ENCODE measurements at places on chromosomes 4 and X.

DNA sequence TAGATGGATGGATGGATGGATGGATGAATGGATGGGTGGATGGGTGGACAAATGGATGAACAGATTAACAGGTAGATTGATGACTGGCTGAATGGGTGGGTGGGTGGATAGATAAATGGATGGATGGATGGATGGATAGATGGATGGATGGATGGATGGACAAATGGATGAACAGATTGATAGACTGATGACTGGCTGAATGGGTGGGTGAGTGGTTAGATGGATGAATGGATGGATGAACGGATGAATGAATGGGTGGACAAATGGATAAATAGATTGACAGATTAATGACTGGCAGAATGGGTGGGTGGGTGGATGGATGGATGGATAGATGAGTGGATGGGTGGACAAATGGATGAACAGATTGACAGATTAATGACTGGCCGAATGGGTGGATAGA lies 13.6 kb upstream of the AKAP17A start:
- no peak for DNase-seq

GRCh38 chr4:153486281-153487151 lies 20.4 kb downstream of the TMEM131L start:
- peak; percentile 77 for DNase-seq

GRCh38 chr4:168674077-168674747 lies 177.4 kb downstream of the PALLD start:
- DNase-seq: no peak

- no peak for DNase-seq
Measured at GRCh38 chrX:99603091-99603814, 806.8 kb downstream of the PCDH19 start.

- no peak for DNase-seq
Measured at GRCh38 chr4:95059663-95060062, 301.9 kb downstream of the BMPR1B start.

DNA sequence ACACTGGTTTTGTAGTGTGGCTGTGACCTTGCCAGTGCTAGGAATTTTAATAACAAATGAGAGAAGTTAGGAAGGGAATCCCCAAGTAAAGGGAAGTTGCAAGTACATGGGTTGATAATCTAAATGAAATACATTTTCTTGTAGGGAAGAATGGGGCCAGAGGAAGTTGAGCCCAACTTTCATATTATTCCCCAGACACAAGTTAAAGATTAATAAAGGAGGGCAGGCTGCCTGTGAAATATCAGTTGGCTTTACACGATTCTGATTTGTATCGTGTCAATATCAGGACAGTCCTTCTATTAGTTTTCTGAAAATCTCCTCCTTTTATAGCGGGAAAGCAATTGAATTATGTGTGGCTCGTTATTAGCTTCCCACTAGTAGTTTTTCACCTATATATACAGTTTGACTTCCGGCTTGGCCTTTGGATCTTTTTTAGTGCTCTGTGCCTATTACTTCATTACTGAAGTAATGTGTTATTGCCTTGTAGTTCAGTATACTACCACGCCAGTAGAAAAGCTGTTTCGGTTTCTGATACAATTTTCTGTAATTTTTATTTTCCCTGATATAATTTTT lies 1.7 kb downstream of the PDLIM5 start:
- DNase-seq: no peak

DNA sequence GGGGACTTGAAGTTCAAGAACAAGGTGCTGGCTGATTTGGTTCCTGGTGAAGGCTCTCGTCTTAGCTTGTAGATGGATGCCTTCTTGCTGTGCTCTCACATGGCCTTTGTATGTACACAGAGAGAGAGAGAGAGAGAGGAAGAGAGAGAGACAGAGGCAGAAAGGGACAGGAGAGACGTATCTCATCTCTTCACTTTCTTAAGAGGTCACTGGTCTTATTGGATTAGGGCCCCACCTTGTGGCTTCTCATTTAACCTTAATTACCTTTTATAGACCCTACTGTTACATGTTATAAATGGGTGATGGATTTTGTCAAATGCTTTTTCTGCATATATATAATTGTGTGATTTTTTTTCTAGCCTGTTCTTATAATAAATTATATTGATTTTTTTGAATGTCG lies 1444.2 kb downstream of the ADGRL3 start:
- peak; percentile 12 for DNase-seq

- no peak for DNase-seq
Measured at GRCh38 chrX:42127563-42127962, 204.2 kb upstream of the CASK start.

- peak; percentile 64 for DNase-seq
Measured at GRCh38 chrX:70262952-70263567, 3.1 kb upstream of the P2RY4 start.

DNA sequence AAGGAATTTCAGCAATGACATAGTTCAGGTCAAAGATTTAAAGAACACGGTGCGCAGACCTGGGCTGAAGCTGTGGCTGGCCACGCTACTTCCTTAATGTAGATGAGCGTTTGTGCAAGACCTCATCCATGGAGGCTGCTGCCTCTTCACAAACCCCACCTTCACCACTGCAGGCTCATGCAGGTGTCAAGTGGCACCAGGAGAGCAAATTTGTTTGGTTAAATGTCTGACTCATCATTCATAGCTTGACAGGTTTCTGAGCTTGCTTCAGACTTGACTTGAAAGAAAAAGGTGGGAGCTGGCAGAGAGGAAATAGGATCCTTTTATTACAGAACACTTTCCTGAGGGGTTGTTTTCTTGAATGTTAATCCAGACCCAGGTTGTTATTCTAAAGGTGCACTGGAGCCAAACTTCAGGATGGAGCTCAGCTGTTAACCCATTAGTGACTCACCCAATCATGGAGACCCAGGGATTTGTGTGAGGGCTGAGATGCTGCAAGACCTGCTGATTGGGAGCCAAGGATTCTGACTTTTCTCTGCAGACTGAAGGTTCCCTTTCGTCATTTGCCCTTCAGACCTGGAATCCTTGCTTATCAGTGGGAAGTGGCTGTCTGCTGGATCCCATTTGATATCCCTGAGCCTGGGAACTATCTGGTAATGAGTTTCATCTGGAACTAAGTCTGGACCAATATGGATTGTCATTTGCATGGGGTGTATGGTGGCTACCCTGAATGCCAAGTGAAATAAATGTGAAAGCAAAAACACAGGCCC lies 315.3 kb downstream of the PTTG2 start:
- DNase-seq: no peak

DNA sequence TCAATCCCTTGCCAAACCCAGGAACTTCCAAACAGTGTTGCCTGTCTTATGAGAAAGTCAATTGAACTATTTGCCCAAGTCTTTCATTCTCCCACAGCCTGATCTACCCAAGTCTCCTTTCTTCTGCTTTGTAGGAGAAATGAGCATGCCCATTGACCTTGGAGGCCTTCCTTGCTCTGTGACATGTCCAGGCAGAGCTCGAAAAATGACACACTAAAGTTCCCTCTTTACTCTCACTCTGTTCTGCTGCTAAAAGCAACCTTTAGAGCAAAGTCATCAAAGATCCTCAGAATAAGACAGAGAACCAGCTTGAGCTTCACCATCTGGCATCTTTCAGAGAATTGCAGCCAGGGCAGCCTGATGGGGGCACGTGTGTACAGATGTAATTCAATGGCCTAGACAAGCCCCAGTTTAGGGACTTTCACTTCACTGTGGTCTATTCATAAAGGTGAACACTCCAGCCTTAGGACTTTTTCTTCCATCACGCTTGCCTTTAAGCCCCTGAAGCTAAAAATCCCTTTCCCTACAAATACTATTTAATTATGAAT lies 136.4 kb downstream of the AMELX start:
- no peak for DNase-seq

DNA sequence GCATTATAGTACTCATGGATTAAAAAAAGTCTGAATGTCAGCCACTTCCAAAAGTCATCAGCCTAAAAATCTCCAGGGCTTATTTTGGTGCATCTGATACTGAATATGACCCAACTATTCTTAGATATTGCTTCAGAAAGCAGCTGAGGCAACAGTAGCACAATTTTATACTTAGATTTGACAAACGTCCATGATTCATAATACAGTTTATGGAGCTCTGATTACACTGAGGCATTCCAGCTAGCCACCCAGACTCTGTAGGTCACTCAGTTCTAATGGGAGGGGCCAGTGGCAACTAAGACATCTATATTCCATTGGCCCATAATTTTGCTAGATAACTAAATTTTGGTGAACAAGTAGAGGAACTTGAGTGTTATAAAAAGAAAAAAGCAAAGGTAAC lies 10.3 kb downstream of the SPATA4 start:
- DNase-seq: no peak

GRCh38 chrX:3351276-3351675 lies 4.8 kb upstream of the MXRA5 start:
- DNase-seq: no peak

GRCh38 chrX:113759422-113759821 lies 824.5 kb upstream of the HTR2C start:
- DNase-seq: no peak

DNA sequence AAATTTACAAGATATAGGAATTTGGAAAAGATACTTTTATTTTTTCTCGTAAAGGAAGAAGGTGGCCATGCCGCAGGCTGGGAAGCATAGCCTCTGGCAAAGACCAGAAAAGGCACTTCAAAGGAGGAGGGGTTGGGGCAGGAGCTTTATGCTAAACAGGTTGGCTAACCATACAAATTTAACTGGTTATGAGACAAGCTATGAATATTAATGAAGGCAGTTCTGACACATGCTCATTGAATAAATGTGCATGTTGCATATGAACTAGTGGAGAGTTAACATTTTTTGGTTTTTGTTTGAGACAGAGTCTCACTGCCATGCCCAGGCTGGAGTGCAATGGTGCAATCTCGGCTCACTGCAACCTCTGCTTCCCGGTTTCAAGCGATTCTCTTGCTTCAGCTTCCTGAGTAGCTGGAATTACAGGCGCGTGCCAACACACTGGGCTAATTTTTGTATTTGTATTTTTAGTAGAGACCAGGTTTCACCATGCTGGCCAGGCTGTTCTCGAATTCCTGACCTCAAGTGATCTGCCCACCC lies 36.5 kb downstream of the GALNTL6 start:
- no peak for DNase-seq

DNA sequence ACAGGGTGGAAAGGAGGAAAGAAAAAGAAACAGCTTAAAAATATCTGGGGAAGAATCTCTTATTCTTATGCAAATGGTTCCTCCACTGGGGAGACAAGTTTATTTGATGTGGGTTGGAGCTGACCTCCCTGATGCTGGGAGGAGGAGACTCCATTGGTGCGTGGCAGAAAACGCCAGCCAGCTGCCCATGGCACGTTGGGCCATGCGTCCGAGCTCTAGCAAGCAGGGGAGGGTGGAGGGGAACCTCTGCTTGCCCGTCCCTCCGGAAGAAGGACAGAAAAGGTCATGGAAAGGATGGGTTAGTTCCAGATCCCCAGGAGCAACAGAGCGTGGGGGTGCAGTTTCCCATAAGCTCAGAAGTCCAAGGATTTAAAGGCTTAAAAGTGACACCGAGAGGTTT lies 210.4 kb downstream of the KLHL4 start:
- peak; percentile 41 for DNase-seq

GRCh38 chr4:126761947-126762662 lies 870.7 kb upstream of the INTU start:
- DNase-seq: no peak

DNA sequence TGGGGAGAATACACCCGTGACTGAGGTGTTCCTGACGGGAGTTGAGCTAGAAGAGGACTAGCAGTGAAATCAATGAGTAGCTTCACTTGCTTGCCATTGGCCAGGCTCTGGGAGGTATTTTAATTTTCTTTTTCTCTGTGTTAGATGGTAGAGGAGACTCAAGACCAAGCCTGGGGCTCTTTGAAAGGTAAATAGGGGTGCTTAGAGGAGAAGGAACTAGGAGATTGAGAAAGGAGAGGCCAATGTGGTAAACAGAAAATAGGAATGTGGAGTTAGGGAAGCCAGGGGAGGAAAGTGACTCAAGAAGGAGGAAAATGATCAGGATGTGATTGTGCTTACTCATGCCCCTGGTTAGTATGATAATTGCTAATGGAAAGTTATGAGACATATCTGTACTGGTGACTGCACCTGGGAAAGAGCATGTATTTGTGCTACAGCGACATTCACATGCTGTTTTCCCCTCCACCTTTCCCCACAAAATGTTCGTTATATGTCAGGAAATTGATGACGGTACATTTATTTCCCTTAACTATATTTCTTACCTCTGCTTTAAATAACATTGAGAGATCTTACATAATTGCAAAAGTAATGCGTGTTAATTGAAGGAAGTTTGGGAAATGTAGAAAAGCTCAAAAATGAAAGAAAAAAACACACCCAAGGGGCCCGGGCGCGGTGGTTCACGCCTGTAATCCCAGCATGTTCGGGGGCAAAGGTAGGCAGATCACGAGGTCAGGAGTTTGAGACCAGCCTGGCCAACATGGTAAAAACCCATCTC lies 16.9 kb upstream of the LRBA start:
- peak; percentile 30 for DNase-seq

DNA sequence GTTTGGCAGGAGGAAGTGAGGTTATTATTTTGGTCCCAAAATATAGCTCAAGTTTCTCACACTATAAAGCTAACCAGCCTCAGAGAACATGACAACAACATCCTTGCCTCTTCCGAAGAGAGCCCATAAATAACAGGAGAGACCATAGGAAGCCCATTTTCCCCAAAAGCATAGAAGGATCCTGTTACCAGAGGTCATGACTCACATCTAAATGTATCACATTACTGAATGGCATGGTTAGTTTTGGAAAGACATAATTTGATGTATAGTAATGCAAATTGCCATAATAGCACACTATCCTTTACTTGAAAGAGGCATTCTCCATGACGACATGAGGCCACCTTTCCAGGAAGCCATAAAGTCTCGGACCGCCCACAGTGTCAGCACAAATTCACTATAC lies 238.8 kb upstream of the GRIA3 start:
- no peak for DNase-seq

DNA sequence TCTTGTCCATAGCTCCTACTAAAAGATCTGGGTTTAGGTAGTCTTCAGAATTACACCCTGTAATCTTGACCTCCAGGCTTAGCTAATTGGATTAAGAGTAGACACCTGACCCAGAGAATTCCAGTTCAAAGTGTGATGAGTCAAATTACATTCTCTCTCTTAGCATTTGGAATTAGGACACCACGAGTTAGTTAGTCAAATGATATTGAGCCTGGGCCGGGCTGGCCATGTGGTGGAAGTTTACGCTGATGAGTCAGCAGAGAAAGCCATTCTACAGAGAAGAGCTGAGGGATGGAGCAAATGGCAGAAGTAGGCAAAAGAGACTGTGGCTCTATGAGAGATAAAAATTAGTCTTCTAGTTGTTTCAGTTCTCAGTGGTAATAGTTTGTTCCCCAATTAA lies 31.1 kb downstream of the CEP44 start:
- peak; percentile 17 for DNase-seq
